ENCODE measurements at places on chromosomes 6 and 20. TPM values are rescaled to one million over a fixed set of nuclear protein-coding genes. Genes with fewer than 3 reads are reported as not detected.

DNA sequence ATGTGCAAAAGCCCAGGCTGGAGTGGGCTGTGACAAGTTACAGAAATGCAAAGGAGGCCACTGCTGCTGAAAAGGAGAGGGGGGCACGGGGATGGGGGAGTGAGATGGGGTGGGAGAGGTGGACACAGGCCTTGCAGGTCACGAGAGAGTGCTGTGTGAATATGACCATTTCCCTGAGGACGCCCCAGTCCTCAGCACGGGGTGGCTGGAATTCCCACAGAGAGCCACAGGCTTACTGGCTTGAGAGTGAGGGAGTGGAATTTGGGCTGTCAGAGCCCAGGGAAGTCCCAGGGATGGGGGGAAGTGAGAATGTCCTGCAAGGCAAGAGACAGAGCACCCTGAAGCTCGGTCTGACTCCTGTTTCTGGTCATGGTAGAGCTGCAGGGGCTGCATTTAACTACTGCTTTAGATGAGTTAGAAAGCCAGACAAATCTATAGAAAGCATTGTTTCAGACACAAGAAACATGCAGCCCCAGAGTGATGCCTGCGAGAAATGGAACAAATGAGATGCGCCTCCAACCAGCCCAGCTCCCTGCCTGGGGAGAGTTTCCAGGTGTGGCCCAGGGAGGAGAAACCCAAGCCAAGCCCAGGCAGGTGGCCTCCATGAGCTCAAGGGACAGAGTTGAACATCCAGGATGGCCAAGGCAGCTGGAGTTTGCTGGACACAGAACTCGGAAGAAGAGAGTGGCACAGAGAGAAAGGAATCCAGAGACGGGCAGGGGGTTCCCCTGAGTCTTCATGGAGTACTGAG is 30.5 kb downstream of the NPEPL1 start:
- DNase-seq: peak; percentile 3

The LSM14B gene
- 36.0 TPM for total RNA-seq

The RAMACL gene
- total RNA-seq: 0.11 TPM

DNA sequence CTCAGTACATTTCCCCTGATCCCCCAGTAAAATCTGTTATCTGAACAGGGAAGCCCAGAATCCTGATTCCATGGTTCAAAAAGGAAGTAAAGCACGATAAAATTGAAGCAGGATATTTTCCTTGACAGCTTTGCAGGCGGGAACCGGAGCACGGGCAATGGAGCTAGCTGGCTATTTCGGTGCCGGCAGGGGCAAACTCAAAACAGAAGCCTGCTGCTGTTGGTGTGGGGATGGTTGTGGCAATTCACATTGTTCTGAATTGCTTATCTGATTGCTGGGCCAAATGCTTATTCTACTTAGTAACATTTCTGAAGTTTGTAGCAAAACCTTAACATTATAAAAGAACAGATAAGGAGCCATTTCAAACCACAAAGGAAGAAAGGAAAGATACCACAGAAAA is 172.4 kb downstream of the MMS22L start:
- DNase-seq: no peak

DNA sequence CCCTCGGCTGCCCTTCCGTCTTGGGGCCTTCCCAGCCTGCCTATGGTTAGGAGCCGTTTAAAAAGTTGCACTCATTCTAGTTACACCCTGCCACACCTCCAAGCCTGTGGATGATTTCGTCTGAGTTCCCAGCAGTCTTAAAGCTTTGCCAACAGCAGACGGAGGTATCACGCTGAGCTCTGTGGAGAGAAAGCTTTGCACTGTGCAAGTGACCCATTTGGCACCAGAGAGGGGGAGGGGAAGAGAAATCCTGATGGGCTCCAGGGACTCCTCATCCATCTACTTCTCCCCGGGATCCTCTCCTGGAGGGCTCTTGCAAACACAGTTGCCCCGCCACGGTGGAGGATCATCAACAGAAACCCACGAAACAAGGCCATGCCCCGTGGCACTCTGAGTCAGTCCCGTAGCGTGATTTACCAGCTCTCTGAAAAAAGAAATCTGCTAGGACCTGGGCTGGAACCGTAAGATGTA is 98.8 kb upstream of the CITED2 start:
- DNase-seq: no peak

DNA sequence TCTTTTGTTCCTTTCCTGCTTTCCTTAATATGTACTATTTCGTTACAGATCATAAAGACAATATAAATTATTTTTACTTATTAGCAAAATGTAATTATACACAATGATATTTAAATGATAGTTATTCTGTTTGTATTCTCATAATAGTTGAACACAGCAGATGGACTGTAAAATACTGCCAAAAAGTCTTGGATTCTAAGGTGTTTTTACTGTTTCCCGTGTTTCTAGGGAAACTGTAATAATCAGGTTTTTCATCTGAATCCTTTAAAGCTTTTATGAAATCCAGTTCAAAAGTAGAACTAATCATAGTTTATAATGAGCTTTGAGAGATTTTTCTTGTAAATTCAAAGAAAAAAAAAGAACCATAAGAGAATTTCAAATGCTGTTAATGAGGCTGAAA is 148.4 kb downstream of the GRIK2 start:
- no peak for DNase-seq

GRCh38 chr6:2094642-2095041 is 150.8 kb downstream of the GMDS start:
- no peak for DNase-seq

DNA sequence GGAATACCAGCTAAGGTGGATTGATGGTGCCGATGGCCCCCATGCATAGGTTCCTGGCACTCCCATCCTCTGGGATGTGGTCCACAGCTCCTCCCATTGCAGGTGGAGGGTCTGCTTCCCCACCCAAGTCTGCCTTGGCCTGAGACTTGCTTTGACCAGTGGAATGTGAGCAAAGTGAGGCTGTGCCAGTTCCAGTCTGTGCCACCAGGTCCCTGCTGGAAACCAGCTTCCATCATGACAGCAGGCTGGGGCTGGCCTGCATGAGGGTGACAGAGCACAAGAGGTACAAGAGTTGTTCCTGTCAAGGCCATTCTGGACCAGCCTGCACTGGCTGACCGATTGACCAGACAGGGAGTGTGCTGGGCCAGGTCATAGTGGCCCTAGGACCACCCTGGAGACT is 27.0 kb upstream of the CCR6 start:
- no peak for DNase-seq

- DNase-seq: no peak
Observed at GRCh38 chr6:137227871-137228302, 8.7 kb upstream of the IFNGR1 start.

- no peak for DNase-seq
Observed at GRCh38 chr6:162118706-162119105, 608.9 kb downstream of the PRKN start.

The NQO2 gene
- 139 TPM for total RNA-seq

- DNase-seq: no peak
Observed at GRCh38 chr6:124590001-124590400, 372.2 kb upstream of the RNF217 start.

Data from K562 (cell line).